ENCODE measurements at places on chromosomes 5 and 9. TPM values are rescaled to one million over a fixed set of nuclear protein-coding genes. Genes with fewer than 3 reads are reported as not detected.

Gene MUSK
- total RNA-seq: 6.1 TPM

Gene FCN2
- not detected for total RNA-seq

Gene NOXA1
- total RNA-seq: 0.94 TPM

Gene MLANA
- not detected for total RNA-seq

Gene SPINK4
- not detected for total RNA-seq

Gene CCL28
- total RNA-seq: 0.30 TPM

Gene MORN5
- total RNA-seq: not detected

Gene HRCT1
- 12.5 TPM for total RNA-seq

- DNase-seq: no peak
These were observed 1063.9 kb downstream of the CDH9 start for GRCh38 chr5:25974451-25974850.

DNA sequence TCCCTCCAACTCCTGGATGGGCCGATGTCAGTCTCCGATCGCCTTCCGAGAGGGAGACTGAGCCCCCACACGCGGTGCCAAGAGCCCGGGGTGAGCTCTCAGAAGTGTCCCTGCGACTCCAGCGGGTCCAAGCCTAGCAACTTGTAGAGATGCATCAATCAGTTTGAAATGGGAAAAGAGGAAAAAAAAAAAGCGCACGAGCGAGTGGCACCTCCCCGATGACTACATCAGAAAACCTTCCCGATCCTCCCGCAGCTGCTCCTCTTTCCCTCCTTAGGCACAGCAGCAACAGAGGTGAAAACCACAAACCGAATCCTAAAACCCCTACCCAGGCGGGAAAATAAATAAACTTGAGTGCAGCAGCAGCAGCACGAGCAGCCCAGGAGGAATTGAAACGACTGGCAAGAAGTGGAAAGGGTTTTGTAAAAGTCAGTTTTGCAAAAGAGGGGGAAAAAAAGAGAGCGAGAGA is 1.0 kb upstream of the EFNA5 start:
- no peak for DNase-seq

- no peak for DNase-seq
These were observed 632 bp upstream of the PRKAA1 start for GRCh38 chr5:40798801-40799210.

DNA sequence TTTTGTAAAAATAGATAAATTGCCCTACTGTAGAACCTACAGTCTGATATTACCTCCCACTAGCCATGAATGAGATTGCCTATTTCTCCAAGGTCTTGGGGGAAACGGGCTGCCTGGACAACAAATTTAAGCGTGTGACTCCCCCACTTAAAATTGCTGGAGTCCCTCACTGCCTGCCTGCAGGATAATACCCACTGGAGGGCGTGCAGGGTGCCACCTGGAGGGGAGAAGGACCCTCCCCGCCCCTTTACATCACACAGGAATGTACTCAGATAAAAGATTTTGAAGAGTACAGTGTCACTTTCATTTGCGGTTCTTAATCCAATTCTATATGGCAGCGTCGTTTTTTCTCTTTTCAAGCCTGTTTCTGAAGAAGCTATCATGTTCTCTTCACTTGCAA is 6.2 kb upstream of the TRIM7 start:
- no peak for DNase-seq

- no peak for DNase-seq
These were observed 126.5 kb downstream of the MAST4 start for GRCh38 chr5:66722686-66723085.

GRCh38 chr9:116565986-116566385 is 121.1 kb upstream of the TRIM32 start:
- no peak for DNase-seq

GRCh38 chr9:72173080-72173479 is 23.8 kb downstream of the GDA start:
- DNase-seq: no peak

DNA sequence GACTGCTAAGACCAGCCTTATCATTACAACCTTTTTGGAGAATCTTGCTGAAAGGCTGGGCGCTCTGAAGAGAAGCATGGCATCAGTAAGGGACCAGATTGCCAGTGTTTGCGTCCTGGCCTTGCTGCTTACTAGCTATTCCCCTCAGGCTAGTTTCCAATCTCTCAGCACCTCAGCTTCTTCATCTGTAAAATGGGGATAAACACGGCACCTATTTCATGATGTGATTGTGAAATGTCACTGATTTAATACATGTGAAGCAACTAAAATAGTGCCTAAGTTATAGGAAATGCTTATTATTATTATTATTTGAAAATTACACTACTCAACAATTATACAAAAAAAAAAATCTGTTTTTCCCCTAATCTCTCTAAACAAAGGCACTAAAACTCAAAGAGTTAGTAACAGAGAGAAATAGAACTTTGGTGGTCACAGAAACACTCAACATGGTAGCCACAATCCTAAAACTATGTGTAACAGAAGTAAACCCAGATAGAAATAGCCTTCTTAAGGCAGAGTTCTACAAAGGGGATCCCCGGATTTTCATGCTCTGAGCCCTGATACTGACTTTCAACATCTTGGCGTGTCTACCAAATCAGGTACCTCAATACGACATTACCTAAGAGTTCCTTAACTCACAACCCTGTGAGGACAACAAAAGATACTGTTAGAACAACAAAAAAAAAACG is 62.0 kb downstream of the ENC1 start:
- no peak for DNase-seq

DNA sequence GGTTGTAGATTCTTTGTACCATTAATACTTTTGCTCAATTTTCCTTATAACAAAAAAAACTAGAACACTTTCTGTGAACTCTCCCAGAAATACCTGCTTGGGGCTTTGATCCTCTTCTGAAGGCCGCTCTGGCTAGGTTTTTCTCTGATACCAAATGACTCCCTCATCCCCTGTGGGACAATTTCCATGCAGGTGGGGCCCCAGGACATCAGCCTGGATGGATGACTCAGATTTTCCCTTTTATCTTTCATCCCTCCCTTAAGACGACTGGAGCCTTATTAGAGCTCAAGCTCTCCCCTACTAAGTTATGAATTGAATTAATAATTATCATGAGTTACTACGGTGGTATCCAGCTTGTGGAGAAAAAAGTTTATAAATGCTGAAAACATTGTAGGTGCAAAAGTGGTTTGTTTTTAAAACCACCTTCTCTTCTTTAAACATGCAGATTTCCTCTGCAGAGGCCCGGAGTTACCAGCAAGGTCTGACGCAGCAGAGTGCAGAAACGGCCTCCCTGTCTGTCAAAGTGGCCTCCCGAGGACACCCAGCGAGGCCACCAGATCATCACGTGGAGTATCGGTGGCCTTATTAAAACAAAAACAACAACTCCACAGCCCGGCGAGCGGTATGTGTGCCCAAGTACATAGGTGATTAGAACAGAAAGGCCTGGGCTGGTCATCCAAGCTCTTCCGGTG is 50.8 kb upstream of the IRX4 start:
- no peak for DNase-seq

- DNase-seq: no peak
These were observed 36.4 kb downstream of the ATPSCKMT start for GRCh38 chr5:10213316-10213715.

GRCh38 chr5:33929925-33930690 is 6.1 kb upstream of the RXFP3 start:
- no peak for DNase-seq

GRCh38 chr5:66351813-66352212 is 207.7 kb downstream of the SREK1 start:
- DNase-seq: no peak

GRCh38 chr5:124754206-124754927 is 7.9 kb upstream of the ZNF608 start:
- no peak for DNase-seq

GRCh38 chr5:105218018-105218417 is 1655.4 kb upstream of the NUDT12 start:
- DNase-seq: no peak

GRCh38 chr9:131503626-131504465 is 1.1 kb downstream of the POMT1 start:
- no peak for DNase-seq
